ENCODE measurements at places on chromosomes 6 and 20.

DNA sequence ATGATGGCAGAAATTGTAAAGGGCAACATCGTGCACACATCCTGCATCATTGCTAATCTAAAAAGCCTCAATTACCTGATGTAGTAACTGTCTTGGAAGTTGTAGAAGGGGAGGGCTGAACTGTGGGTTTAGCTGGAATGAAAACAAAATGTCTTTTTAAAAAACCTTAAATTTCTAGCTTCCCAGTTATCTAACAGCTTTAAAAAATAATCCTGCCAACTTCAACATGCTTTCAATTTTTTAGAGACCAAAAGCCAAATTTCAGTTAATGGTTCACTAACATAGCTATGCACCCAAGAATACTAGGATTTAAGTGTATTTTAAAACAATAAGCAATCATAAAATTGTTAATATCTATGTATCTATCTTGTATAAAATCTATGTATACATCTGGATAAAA is 11.9 kb downstream of the CD164 start:
- DNase-seq = no peak

- no peak for DNase-seq
These were observed 162.7 kb downstream of the CDK19 start for GRCh38 chr6:110652520-110652919.

DNA sequence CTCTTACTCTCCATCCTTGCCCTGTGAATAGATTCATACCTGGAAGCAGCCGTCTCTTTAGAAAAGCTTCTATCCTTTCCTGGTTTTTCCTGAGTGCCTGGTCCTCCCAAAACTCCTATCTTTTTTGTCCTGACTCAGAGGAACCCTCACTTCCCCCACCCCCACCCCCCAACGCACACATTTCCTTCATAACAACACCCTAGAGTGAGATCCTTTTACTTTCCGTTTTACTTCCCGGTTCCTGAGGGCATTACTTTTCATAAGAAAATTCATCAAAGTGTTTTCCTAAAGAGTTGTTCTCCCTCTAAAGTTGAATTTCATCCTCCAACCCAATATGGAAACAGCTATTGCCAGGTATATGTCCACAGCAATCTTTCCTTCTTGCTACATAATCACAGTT is 327.0 kb downstream of the NRN1 start:
- DNase-seq = no peak

DNA sequence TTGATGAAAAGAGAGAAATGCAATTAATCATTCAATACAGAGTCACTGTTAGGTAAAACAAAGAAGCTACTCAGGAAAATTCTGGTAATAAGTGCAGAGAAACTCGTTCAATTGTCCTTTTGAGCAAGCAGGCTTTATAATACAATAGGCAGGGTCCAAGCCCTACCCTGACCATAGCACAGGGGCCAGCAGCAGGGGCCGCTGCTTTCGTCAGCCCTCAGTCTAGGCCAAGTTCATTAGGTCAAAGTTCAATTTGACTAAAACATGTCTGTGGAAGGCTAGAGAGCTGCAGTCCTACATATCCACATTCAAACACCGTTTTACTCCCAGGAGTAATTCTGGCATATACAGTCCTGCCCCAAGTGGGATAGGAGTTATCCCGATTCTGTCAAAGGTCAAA is 94.6 kb downstream of the BCAS1 start:
- no peak for DNase-seq

GRCh38 chr6:76776876-76777275 is 686.4 kb downstream of the HTR1B start:
- no peak for DNase-seq

DNA sequence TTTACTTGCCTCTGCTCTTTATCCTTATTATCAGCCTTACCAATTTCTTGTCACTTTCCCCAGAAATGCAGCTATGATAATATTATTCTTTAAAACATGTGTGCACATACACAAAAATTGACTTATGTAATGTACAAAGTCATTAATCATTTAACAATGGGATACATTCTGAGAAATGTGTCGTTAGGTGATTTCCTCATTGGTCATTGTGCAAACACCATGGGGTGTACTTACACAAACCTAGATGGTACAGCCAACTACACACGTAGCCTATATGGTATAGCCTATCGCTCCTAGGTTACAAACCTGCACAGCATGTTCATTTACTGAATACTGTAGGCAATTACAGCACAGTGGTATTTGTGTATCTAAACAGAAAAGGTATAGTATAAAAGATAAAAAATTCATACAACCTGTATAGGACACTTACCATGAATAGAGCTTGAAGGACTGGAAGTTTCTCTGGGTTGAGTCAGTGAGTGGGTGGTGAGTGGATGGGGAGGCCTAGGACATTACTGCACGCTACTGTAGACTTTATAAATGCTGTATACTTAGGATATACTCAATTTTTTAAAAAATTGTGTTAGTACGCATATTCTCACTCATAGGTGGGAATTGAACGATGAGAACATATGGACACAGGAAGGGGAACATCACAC is 56.9 kb downstream of the HIVEP1 start:
- no peak for DNase-seq

GRCh38 chr6:134502614-134503549 is 185.0 kb upstream of the SGK1 start:
- no peak for DNase-seq

DNA sequence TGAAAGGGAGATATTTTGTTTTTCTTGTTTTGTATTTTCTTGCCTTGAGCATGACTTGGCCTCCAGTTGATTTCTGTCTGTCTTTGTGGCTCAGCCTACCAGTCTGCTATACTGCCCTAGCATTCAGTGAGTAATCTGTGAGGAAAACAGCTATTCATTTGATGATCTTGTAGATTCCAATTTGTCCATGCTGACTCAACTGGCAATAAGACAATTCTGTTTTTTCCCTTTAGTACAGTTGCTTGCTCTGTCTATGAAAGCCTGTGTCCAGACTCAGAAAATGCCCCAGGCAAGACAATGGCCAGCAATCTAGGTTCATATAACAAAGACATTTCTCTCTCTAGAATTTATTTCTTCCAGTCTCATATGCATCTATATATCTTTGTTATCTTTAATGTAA is 10.9 kb upstream of the SOX4 start:
- no peak for DNase-seq

DNA sequence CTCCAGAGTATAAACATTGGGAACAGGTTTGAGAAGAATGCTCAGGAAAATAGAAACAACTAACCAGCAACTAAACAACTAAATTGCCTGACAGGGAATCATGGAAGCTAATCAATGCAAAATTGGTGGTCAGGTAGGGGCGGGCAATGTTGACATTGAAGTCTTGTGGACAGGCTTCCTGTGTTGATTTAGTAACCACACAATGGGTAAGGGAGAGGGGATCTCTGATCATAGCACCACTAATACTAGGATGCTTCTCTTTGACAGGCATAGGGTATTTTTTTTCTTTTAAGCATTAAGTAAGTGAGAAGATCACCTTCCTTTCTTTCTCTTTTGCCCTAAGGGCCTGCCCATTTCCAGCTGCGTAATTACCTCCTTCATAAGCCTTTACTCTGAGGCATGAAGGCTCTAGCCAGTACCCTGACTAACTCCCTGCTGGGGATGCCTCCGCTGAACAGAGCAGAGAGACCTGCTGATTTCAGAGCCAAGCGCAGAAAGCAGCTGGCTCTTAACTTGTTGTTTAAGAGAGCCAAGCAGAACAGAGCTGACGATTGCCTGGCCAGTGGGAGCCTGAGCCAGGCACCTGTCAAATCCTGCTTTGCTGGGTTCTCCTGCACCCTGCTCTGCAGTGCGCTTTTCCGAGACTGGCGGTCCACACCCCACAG is 118.7 kb downstream of the BMP2 start:
- no peak for DNase-seq

DNA sequence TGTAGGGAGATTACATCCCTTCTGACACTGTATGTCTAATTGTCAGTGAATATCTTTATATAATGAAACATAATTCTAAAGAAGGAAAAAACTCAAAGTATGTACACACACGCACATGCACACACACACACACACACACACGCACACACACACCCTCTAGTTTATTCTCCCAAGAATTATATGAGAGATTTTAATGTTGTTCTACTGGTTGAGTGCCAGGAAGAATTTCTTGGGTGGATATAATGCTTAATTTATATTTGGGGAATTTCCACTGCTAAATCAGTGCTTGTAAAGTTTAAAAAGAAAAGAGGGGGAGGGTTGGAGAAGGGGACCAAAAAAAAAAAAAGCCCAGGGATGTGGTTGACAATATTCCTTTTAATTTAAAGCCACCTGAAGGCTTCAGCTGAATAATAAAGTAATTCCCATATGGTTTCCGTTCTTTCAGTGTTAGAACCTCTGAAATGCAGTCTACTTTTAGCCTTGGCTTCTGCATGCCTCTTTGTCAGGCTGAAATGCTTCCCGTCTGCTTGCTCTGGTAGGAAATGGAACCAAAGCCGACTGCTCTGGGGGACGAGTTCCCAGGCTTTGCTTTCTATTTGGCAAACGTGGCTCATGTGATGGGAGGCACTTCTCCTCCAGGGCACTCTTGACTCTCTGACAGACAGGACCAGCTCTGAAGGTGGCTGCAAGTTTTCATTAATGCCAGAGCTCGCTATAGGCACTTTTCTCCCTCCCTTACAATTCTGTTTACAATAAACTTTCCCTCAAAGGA is 225.4 kb downstream of the PRL start:
- no peak for DNase-seq

- DNase-seq = no peak
These were observed 1140.2 kb downstream of the HACE1 start for GRCh38 chr6:103719545-103719944.

DNA sequence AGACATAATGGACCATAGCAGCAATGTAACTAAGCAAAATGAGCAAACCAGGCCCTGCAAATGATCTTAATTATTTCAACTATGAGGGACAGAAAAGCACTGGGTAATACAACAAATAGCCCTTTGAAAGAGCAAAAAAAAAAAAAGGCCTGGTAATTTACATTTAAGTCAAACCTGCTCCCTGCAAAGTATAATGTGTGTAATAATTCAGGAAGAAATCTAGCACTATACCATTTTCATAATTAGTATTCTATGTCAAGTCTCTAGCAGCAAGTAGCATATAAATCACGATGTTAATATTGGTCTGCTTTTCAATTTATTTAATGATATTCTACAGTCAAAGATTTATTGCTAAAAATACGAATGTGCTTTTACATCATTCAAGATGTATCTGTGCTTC is 489.6 kb downstream of the BMP2 start:
- DNase-seq = no peak

- DNase-seq = no peak
These were observed 21.6 kb downstream of the CMTR1 start for GRCh38 chr6:37454420-37455140.

GRCh38 chr20:41072915-41073314 is 44.3 kb downstream of the TOP1 start:
- DNase-seq = no peak
